Cardiac septum (tissue), 1 donor: ENCODE measurements at places on chromosomes 2 and 18. TPM values are rescaled to one million over a fixed set of nuclear protein-coding genes. Genes with fewer than 3 reads are reported as not detected.

DNA sequence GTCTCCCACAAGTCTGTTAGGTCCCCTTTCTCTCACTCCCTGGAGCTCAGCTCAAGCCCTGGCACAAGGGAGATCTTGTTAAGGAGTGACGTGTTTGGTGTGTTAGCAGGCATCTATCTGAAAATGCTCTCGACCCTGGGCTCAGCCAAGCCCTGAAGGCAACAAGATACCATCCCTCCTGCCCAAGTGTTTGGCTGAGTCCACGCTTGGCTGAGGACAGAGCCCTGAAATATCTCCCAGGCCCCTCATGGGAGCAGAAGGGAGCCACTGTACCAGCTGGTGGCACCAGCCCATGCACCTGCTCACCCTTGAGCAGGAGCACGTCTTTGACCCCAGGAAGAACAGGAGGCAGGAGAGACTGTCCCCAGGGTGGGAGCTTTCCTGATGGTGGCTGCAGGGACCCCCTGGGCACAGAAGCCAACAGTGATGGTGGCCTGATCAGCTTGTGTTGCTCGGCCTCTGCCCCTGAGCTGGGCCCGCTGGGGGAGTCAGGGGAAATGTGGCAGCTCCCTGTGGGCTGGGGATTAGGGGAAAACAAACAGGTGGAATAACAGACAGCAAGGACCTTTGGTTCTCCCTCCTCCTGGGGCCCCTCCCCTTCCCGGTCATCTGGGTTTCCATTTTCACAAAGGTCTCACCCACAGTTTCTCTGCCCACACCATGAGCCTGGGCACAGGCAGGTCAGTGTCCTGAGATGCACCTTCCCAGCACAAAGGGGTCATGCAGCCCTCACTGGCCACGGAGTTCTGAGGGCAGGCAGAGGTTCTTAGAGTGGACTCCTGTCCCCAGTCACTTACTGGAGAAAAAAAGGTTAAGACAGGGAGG, 91.6 kb downstream of the RHOB start:
- no peak for DNase-seq

GRCh38 chr2:190344276-190344827, 963 bp downstream of the INPP1 start:
- peak; percentile 80 for DNase-seq

GRCh38 chr2:186098821-186099220, 360.2 kb downstream of the FSIP2 start:
- DNase-seq: no peak

GRCh38 chr2:16173893-16174692, 233.7 kb downstream of the MYCN start:
- no peak for DNase-seq

The VWA3B gene
- 0.51 TPM for total RNA-seq

- no peak for DNase-seq
These were observed 9.3 kb downstream of the SP140 start for GRCh38 chr2:230234845-230235244.

DNA sequence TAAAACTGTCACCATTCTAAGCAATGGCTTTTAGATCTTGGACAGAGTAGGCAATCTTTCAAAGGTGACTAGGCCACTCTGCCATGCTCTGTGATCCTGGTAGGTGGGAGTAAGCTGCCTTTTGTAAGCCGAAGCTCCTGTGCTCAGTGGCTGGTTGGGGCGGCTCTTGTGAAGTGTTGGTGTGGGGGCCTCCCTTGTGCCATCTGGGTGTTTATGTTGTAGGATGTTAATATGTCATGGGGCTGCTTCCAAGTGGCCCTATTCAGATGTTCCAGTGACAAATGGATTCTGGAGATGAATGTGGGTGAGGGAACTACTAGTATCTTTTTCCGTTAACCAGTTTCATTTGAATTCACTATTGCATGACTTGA, 116.8 kb upstream of the SPRED2 start:
- no peak for DNase-seq

DNA sequence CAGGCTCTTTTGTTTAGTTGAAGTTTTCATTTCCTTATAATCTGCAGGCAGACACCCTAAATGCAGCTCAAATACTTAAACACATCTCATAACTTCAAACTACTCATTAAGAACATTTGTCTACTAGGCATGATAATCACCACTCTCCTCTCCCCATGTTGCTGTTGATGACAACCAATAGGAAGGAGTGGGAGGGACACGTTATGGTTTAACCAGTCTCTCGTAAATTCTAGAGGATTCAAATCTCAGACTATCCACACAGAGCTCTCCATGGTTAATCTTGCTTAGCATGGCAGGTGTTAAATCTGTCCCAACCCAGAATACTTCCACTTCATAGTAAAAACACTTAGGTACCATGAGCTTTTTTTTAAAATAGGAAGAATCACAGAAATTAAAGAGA, 127.4 kb upstream of the AQP4 start:
- no peak for DNase-seq

- peak; percentile 86 for DNase-seq
These were observed 27.7 kb downstream of the SMAD7 start for GRCh38 chr18:48922801-48923730.

DNA sequence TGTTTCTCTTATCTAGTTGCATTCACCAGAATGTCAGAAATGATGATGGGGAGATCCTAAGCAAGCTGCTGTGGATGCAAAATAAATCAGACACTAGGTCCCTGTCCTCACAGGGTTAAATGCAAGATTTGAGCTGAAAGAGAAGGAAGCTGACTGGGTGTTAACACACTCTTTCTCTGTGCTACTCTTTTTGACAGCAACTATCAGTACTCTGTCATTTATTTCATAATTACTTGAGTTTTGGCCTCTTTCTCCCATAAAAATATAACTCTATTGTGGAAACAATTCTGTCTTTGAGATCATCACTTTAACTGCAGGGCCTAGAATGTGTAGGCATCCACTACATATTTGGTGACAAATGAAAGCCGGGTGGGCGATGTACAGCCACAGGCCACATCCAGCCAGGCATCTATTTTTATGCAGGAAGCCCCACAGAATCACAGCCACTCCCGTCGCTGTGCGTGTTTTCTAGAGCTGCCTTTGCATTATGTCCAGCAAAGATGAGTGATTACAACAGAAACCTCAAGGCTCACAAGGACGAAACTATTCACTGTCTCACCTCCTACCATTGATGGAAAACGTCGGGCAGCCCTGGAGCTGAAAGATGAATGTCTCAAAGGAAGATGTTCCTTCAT, 849.0 kb downstream of the RNF144A start:
- no peak for DNase-seq

DNA sequence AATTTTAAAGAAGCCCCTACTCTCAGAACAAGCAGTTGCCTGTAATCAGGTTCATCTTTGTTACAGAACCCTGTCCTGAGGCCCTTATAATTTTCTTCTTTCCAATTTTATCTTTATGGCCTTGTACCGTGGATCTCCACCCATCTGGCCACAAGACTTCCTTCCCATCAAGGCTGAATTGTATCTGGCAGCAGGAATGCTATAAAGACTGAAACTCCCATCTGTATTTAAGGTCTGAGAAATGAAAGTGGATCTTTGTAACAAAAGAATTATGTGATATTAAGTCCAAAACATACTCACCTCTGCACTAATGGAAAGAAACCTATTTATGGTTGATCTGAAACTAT, 91.8 kb downstream of the METTL8 start:
- no peak for DNase-seq

- DNase-seq: no peak
These were observed 181.3 kb downstream of the PTPRM start for GRCh38 chr18:7748251-7749007.

DNA sequence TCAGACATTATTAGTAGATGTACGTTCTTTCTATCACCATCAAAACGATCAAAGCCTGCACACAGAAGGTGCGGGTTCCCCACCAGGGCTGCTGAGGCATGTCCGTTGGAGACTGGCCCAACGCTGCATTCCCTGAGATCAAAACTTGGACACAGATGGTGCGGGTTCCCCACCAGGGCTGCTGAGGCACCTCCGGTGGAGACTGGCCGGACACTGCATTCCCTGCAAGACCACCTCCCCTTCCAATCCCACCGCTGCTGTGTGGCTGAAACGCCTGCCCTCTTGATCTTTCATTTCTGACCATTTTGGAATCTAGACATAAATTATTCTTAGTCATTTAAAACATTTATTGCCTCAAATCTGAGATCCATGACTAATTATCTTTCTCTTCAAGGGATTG, 254.2 kb upstream of the SALL3 start:
- DNase-seq: peak; percentile 50

- no peak for DNase-seq
These were observed 1.8 kb downstream of the LAPTM4A start for GRCh38 chr2:20049637-20050036.

GRCh38 chr2:200288670-200289429, 17.6 kb upstream of the SPATS2L start:
- DNase-seq: no peak

DNA sequence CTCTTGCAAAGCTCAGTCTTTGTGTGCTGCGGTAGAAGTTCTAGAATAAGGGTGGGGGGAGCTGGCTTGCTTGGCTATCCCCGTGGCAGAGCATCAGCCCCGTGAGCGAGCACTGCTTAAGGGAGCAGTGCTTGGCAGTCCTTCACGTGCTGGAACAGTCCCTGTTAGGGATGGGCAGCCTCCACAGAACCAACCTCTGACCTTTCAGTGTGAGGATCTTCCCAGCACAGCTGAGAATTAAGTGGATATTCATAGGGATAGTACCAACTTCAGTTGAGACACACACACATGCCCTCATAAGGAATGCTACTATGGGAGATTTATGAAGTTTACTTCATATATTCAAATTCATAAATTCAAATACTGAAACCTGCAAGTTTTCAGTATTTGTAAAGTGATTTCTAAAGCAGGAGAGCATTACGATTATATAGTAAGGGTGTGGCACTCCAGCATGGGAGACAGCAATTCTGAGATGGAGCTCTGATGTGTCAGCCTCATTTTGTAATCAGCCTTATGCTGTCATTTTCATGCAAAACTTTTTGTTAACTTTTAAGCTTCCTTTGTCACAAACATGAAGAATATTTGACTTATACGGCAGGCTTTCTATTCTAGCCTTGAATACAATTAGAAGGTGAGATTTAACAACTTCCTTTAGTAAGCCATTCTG, 39.5 kb downstream of the ATP9B start:
- no peak for DNase-seq

The SLC5A7 gene
- total RNA-seq: not detected

The CHST9 gene
- not detected for total RNA-seq

DNA sequence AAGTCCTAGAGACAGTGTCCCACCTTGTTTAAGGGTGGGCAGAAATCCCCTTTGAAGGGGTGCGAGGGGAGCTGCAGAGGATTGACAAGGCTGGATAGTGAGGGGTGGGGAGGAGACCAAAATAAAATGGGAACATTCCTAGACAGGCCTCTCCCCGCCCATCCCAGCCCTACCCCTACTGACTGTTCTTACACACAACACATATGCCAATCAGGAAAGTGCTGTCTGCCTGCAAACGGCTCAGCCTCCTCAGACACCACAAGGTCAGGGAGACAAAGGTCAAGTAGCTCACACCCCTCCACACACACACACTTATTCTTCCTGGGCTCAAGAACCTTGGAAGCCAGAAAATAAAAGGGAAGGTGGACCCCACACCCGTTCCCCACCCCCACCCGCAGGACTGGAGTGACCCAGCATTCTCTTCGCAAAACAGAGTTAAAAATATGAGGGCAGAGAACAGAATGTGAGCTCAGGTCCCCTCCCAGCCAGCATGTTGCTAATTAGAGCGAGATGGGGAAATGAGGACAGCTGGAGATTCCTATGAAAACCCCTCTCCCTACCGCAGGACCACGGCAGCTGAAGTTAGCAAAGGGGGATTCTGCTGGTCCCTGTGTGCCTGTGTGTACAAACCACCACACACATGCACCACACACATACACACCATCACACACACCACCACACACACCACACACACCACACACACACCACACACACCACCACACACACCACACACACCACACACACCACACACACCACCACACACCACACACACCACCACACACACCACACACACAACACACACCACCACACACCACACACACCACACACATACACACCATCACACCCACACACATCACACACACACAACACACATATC, 197.8 kb downstream of the TNS1 start:
- DNase-seq: peak; percentile 36

DNA sequence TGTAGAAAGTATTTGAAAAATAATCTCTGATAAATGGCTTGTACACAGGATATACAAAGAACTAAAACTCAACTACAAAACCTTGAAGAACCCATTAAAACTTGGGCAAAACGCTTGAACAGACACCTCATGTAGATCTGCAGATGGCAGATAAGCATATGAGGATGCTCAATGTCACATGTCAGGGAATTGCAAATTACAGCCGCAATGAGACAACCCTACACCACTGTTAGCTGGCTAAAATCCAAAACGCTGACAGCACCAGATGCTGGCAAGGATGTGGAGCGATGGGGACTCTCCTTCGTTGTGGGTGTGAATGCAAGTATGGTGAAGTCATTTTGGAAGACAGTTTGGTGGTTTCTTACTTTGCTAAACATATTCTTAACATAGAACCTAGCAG, 53.7 kb downstream of the SNTG2 start:
- no peak for DNase-seq

GRCh38 chr2:56688661-56689060, 504.9 kb downstream of the CCDC85A start:
- no peak for DNase-seq

DNA sequence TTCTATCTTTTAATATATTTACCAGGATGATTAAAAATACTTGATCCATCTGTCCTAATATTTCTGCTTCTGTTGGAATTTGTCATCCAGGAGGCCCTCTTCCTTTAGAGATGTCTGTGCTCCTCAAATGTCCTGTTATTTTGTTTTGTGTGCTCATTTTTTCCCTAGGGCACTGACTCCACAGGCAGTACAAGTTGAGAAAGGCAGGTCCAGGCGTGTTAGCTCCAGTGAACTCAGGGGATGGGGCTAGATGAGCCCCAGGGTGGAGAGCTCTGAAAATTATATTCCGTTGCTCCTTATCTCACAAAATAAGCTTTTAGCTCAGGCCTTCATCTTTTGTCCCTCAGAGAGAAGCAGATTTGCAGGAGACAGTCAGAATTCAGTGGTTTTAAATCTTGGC, 105.7 kb downstream of the SLC4A3 start:
- no peak for DNase-seq

DNA sequence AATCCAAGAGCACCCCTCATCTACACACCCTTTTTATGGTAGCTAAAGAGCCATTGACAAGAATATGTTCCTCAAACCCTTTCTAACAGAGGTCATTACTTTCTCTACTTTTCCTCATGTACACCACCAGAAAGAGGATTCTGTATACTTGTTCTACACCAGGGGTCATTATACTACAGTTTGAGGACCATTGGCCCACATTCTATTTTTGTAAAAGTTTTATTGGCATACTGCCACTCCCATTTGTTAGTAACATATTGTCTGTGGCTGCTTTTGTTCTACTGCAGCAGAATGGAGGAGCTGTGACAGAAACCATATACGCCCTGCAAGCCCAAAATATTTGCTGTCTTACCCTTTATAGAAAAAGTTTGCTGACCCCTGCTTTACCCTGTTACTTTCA, 14.3 kb downstream of the HTR2B start:
- no peak for DNase-seq

The COLEC12 gene
- total RNA-seq: 5.5 TPM

GRCh38 chr2:11408959-11409571, 56.9 kb downstream of the E2F6 start:
- no peak for DNase-seq

The SERPINB4 gene
- total RNA-seq: not detected
